HT1080 (cell line): ENCODE measurements at places on chromosomes 1 and 21.

DNA sequence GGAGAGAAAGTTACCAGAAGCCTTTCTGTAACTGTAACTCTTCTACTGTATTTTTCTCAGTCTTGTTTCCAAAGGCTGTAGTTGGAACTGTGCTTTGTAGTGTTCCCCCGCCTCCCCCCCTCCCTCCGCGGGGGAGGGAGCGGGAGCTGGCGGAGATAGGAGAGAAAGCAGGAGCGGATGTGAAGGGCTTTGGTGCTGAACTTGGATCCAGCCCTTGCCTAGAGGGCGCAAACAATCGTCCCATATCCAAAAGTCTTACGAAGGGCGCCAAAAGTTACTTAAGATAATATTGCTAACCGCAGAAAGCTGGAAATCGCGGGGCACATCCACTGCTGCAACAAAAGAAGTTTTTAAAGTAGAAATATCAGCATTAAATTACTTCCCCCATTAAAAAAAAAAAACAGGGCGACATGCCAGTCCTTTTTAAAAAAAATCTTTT is 2.4 kb upstream of the NFIA start:
- no peak for DNase-seq

DNA sequence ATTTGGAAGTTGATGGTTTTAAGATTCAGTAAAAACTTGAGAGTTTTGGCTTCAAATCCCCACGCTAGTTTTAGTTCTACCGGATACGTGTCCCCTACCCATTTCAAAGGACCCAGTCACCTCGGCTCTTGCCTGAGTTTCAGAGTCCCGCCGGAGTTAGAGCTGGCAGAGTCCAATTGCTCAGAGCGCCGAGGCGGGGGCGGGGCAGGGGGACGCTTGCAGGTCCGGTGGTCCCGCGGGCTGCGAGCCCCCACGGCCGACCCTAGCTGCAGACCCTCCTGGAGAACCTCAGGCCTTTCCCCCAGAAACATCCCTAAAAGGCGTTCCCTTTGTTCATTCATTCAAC is 765 bp upstream of the VPS45 start:
- DNase-seq, result no peak

DNA sequence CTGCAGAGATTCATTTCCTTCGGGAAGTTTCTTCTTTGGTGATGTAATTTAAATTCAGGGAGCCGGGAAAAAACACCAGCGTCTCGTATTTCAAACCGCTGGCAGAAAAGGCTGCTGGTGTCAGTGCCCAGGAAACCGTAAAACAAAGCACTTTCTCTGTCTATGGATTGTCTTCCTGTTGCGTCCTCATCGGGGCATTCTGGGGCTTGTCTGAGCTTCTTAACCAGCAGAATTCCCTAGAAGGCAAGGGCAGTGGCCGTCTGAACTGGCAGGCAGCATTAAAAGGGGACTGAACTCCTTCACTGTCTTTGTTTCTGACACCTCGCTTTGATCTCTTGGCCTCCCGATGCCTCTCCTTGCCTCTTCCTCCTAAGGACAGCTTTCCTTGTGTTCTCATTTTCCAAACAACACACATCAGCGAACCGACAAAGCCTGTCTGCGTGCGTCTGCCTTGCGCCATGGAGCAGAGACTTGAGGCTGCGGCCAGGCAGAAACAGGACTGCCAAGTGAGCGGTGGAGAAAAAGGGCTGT is 391.6 kb upstream of the VAMP3 start:
- DNase-seq, result peak; percentile 89

- peak; percentile 21 for DNase-seq
These were observed 9.0 kb downstream of the CFH start for GRCh38 chr1:196660852-196661251.

GRCh38 chr1:232600424-232601258 is 29.3 kb downstream of the SIPA1L2 start:
- DNase-seq, result no peak

- no peak for DNase-seq
These were observed 717.3 kb downstream of the MATN1 start for GRCh38 chr1:30005972-30006619.

DNA sequence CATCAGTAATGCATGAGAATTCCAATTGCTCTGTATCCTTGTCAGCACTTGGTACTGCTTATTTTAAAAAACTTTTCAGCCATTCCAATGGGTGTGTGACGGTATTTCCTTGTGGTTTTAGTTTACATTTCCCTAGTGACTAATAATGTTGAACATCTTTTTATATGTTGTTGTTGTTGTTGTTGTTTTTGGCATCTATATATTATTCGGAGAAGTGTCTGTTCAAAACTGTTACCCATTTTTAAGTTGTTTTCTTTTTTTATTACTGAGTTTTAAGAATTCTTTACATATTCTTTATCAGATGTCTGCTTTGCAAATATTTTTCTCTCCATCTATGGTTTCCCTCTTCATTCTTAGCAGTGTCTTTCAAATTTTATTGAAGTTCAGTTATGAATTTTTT is 231.1 kb upstream of the POU3F1 start:
- no peak for DNase-seq

GRCh38 chr1:188269956-188270355 is 1441.2 kb downstream of the PLA2G4A start:
- DNase-seq, result no peak

- no peak for DNase-seq
These were observed 139.3 kb downstream of the TIAM1 start for GRCh38 chr21:31204801-31205200.

DNA sequence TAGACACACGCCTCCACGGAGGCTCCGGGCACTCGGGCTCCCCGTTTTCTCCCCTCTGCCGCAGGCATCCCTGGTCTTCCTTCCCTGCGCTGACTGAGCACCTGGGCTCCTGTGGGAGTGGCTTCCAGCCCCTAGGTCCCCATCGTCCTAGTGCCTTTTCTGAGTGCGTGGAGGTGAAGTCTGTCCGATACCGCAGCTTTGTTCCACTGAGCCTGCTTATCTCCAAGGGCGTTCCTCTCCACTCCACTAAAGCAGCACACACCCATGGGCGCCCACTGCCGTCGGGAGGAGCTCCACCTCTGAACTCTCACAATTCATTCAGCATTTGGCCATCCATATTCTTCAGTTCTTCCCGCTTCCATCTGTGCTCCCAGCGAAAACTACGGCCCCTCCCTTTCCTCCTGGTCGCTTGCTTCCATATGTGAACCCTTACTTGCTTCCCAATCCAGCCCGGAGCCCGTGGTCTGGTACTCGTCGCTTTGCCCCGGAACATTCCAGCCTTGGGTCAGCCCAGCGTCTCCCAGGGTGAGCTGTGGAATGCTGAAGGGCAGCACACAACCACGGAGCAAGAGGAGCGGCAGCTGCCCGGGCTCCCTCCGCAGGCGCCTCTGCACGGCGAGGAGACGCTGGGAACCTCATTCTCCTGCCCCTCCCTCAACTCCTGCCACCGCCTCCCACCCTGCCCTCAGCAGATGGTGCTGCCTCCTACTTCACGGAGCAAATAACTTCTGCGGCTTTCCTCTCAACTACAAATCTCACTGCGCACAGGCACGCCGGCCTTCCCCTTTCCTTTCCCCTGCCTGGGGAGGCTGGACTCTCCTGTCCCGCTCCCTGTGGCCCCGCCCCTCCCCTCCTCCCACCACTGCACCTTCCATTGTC is 27.5 kb downstream of the ATP8B2 start:
- no peak for DNase-seq

DNA sequence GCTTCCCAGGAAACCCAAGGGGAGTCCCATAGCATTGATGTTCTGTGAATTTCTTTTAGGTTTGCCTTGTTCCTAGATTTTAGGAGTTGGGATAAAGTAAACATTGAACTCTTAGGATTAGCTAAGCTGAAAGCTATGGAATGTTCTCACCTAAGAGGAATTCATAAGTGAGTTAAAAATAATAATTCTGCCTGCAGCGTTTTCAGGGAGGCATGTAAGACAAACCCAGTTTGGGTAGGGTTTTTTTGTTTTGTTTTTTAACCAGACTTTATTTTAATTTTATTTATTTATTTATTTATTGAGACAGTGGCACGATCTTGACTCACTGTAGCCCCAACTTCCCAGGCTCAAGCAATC is 28.9 kb upstream of the CD101 start:
- DNase-seq, result no peak

DNA sequence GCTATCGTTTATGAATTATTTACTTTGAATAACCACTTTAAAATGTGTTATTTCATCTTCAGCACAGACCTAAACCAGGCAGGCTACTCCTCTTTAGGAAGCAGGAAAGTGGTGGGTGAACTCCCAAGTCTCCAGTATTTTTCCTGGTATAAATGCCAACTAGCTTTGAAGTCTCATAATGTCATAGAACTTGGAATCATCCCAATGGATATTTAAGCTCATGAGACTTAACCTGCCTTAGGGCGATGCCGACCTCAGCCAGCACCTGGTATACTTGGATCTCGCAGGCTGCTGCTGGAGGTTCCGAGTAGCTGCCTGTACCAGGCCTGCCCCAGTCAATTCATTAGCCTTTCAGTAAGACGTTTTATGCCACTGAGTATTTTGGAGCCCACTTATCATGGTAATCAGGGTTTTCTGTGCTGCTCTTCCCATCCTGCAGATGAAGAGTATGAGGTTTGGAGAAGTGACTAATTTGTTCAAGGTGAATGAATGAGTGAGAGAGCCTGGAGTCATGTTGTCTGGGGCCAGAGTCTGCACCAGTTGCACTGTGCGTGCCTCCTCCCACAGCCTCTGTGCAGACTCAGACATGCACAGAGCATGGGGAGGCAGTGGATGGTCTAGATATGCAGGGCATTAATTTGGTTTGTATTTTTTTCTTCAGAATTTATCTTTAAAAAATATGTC is 34.9 kb downstream of the VANGL1 start:
- no peak for DNase-seq

DNA sequence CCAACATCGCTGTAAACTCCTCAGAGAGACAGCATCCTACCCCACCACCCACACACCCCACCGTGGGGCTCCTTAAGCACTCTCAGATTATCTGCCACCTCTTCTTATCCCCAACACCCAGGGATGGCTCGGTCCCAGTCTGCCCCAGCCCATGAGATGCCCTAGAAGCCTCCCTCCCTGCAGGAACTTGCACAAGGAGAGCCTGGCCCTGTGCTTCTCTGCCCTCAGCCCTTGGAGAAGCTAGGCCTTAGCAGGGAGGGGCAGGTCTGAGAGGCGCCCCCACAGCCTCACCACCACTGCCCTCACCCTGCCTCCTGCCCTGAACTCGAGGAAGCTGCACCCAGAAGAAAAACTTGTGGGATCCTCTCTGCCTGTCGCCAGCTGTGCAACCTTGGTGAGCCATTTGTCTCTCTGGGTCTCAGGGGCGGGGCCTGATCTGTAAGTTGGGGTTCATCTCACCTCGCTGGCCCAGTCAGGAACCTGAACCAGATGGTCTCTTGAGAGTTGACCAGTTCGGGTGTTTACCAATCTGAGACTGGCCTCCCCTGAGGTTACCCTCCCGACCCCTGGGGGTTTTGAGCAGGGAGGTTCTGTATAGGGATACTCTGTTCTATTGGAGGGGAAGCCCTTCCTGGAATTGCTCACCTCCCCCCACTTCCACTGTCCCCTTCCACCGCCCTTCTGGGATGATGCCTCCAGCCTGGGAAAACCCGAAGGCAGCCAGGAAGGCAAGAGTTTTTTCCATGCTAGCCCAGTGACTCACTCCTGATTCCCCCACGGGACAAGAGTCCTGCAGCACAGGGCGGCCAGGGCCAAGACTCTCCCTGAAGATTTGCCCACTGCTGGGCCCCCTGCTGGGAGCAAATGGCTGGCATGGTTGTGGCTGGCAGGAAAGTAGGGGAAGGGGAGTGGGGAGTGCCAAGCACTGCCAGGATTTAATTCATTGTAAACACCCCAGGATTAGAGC is at the start of gene S100A3:
Gene S100A3 (minus strand): TSS at position 537 of the 967 bp plus-strand sequence. CDS start 773 bp downstream, outside the sequence.
- DNase-seq, result peak; percentile 92

DNA sequence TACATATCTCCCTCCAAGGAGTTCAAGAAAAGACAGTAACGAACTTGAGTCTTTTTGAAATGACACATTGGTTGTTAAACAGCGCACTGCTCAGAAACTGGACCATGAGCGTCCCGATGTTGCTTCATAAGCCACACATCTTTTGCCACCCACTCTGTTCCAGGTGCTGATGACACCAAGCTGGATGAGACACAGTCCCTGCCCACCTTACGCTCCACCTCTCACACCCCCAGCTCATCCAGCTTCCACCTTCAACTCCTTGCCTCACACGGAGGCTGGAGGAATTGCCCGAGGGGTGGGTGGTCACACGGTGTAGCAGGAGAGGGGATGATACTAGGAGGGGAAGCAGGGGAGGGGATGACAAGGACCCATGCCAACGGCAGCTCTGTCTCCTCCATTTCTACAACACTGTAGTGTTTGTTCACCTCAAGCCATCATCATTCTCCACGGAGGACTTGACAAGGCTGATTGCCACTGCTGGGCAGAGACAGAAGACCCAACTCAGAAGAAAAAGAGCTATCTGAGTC is 148.5 kb upstream of the TNR start:
- no peak for DNase-seq

DNA sequence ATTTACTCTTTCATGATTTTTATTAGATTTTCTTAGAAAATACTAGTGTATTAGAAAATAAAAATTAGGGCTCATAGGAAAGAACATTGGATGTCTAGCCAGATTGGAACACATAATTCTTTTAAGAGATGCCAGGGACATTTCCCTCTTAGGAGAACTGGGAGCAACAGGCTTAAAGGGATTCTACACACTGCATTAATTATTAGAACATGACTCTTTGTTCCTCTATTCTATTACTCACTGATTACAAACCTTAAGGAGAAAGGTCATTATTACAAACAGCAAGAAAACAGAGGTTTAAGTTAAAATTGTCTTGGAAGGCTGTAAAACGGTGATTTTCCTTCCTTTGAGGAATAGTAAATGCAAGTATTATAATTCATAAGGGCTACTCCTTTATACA is 32.9 kb upstream of the VAV3 start:
- DNase-seq, result no peak

DNA sequence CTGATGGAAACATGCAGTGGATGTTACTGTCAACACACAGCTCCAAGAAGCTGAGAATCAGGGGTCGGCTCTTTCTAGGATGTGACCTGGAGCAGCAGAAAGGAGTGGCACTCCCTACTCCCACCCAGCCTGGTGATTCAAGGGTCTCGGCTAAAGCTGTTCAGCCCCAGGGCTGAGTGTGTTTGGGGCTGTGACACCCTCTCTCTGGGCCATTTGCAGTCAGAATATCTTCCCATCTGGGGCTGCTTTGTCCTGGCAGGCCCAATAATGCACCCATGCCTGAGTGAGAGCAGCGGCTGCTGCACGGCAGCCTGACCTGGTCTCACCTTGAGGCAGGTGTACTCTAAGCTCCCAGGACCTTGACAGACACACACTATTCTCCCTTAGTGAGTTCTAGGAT is 52.5 kb upstream of the AJAP1 start:
- no peak for DNase-seq

- DNase-seq, result no peak
These were observed 77.1 kb downstream of the CD58 start for GRCh38 chr1:116493484-116494352.

DNA sequence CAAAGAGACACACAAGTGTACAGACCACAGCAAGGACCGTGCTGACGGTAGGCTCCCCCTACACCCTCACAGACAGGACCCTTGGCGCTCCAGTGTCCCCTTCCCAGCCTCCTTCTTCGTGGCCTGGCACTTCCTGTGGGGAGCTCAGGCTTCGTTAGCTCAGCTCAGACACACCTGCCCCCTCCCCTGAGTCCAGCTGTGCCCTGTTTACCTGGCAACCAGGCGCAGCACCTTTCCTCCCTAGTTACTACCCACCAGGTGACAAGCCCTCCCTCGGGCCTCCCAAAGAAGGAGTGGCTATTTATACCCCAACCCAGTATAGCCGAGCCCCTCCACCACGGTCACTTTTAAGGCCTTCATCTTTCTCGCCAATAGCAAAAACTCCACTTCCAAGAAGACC is 4.7 kb downstream of the CELF3 start:
- DNase-seq, result no peak

GRCh38 chr1:228198977-228199590 is 8.8 kb upstream of the OBSCN start:
- peak; percentile 23 for DNase-seq

- DNase-seq, result peak; percentile 30
These were observed at the start of gene RGL1 for GRCh38 chr1:183804916-183805841. Gene RGL1 (plus strand): TSS chr1:183805120. CDS start chr1:183805298, 178 bp downstream.
